ENCODE measurements at places on chromosomes 2 and 18.

- DNase-seq: no peak
These were observed 30.2 kb upstream of the ITPRID2 start for GRCh38 chr2:181861379-181861778.

DNA sequence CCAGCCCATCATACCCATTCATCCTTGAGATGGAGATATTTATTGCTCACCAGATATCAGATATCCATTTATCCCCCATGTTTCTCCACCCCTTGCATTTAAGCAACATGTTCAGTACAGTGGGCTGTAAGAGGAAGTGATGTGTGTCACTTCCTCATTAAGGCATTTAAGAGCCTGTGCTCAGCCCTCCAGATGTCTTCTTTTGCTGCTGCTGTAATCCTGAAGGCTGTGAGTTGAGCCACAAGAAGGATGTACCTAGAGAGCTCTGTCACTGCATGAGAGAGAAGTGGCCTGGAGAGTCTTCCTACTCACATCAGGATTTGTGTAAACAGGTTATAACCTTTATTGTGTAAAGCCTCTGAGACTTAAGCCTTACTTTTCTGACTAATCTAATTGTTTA, 151.8 kb upstream of the UNC80 start:
- DNase-seq: no peak

GRCh38 chr18:51712821-51713220, 515.3 kb upstream of the MEX3C start:
- DNase-seq: no peak

GRCh38 chr2:151338115-151338514, 19.3 kb upstream of the TNFAIP6 start:
- no peak for DNase-seq

GRCh38 chr18:75762758-75763157, 335.3 kb upstream of the SMIM21 start:
- no peak for DNase-seq

GRCh38 chr2:129164220-129164949, 815.1 kb upstream of the RAB6C start:
- DNase-seq: no peak

DNA sequence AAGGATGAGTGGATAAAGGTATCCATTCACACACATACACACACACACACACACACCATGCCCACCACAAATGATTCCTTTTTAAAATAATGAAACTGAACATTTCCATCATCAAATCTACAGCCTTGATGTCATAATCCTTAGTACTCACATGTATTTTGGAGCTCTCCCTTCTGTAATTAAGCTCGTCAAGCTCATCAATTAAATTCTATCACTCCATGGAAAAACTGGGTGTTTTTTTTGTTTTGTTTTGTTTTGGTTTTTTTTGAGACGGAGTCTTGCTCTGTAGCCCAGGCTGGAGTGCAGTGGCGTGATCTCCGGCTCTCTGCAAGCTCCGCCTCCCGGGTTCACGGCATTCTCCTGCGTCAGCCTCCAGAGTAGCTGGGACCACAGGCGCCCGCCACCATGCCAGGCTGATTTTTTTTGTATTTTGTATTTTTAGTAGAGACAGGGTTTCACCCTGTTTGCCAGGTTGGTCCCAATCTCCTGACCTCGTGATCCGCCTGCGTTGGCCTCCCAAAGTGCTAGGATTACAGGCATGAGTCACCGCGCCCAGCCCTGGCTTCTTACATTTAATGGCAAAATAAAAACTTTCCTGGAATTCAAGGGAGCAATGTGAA, 78.6 kb upstream of the RGPD4 start:
- no peak for DNase-seq

DNA sequence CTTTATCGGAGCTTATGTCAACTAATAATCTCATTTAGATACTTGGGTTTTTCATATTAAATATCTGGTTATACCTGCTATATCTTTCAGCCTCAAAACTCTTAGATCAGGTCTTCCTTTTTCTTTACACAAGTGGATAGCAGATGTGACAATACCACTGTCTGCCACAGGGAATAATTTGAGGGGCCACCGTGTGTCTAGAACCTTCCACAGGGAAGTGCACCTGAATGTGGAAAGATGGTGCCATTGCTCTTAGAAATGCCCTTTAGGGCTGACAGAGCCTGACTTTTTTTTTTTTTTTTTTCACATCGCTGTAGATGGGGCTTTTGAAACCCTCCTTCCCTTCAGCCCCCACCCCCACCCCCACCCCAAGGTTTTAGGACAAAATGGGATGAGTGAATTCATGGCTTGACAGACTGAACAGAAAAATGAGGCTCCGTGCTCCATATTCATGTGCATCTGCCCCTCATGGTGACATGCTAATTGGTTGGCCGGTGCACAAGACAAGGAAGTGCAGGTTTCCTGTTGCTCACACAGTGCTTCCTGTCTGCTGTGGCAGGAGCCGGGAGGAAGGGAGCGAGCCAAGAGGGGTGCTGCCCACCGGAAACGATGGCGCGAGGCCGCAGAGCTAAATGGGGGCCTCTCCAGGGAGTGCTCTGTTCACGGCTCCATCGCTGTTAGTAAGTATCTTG, 246.0 kb downstream of the LDLRAD4 start:
- no peak for DNase-seq

GRCh38 chr2:234880551-234881211, 71.1 kb upstream of the SH3BP4 start:
- DNase-seq: peak; percentile 91

DNA sequence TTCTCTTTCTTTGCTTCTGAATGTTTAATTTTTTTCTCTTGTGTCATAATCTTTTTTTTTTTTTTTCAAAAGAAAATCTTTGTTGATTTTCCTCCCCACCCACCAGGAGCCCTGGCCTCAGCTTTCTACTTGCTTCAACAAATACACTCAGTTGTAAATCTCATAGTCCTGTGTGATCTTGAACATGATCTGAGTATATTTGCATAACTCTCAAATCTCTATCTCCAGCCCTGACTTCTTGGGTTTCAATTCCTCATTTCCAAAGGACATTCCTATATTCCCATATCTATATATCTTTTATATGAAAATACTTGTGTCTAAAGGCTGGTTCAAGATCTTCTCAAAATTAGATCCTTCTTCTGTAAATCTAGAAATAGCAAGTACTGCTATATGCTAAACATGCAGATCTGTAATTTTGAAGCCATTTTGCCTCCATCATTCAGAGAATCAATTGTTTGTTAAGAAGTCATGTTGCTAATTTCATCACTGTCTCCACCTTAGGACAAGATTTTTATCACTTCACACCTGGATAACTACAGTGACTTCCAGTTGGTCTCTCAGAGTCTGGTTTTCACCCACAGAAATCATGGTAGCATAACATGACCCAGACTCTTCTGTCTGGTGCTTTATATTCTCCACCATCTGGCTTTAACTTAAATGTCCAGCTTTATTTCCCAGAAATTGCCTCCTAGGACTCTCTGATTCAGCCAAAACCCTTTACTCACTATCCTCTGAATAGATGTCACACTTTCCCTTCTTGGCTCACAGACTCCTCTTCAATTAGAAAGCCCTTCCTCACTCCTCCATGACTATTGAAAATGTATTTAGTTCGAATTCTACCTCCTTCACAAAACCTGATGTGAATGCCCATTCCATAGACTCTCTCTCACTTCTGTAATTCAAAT, 98.1 kb downstream of the ZEB2 start:
- DNase-seq: no peak

DNA sequence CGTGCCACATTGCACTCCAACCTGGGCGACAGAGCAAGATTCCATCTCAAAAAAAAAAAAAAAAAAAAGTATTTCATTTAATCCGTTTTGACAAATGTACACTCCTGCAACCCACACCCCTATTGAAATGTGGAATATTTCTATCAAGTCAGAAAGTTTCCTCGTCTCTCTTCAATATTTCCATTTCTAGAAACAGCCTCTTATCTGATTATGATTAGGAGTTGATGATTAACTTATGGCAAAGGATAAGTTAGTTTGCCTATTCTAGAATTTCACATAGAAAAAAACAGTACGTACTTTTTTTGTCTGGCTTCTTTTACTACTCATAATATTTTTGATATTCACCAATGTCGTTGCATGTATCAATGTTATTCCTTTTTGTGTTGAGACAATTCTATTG, 107.1 kb upstream of the DNMT3A start:
- no peak for DNase-seq

GRCh38 chr2:106011380-106011779, 182.7 kb downstream of the UXS1 start:
- no peak for DNase-seq

DNA sequence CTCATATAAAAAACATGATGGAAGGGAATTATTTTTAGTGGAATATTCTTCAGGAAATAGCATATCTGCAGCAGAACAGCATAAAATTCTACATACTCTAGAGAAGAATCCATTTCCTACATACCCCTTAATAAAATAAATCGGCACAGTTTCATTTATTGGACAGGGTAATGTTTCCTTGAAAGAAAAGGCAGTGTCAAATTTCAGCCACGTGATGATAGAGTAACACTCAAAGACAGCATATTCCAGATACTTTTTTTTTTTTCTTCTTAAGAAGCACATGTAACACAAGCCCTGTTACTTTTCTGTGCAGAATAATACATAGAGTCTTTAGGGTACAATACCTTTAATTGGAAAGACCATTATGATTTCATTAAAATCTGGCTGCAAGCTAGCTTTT, 204.4 kb downstream of the SRBD1 start:
- DNase-seq: no peak

GRCh38 chr2:240205348-240205747, 64.9 kb upstream of the OTOS start:
- peak; percentile 89 for DNase-seq

- peak; percentile 17 for DNase-seq
These were observed 6.5 kb downstream of the SCN3A start for GRCh38 chr2:165197346-165197745.

DNA sequence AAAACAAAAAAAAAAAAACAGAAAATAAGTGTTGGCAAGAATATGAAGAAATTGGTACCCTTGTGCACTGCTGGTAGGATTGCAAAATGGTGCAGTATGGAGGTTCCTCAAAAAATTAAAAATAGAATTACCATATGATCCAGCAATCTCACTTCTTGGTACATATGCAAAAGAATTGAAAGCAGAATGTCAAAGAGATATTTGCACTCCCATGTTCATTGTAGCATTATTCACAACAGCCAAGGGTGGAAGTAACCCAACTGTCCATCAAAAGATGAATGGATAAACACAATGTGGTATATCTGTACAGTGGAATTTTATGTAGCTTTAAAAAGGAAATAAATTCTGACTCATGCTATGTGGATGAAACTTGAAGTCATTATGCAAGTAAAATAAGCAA, 72.8 kb upstream of the POU3F3 start:
- no peak for DNase-seq

DNA sequence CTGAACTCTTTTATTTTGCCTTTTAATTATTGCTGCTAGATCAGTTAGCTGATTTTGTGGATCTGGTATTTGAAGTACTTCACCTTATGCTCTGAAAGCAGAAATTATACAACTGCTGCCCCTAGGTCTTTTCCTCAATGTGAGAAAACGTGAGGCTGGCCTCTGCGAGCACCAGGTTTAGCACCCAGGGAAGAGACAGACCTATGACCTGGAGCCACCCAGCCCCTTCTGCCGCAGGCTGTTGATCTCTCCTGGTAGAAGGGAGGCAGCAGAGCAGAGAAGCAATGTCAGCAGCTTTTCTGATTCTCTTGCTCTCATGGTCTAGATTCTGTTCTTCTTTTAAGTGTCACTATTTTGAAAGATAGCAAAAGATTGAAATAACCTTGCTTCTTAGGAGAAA, 19.9 kb downstream of the TRAPPC12 start:
- DNase-seq: no peak

DNA sequence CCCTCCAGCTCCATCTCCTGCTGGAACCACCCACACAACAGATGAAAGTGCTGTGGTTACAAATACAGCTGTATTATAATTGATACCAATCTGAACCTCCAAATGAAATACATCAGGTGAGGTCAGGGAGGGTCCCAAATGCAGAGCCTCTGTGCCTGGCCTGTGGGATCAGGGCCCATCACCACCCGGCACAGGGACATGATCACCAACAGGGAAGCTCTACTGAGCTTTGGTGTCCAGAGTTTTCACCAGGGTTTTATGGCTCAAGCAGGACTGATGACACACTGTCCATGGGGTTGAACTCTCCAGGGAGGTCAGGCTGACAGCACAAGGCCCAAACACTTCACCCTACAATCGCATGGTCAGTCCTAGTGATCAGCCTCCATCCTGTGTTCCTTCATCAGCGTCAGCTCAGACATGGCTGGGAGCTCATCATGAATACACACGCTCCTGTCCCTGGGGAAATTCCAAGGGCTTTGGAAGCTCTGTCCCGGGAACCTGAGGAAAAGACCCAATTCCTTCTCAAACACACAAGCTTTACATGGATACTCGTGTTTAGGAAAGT, 3.9 kb upstream of the PXDN start:
- DNase-seq: no peak

- DNase-seq: no peak
These were observed 102.2 kb downstream of the PIEZO2 start for GRCh38 chr18:11047156-11047555.
